C1 segment of cervical spinal cord (tissue), 14 donors: ENCODE measurements at places on chromosomes 1 and 21.

DNA sequence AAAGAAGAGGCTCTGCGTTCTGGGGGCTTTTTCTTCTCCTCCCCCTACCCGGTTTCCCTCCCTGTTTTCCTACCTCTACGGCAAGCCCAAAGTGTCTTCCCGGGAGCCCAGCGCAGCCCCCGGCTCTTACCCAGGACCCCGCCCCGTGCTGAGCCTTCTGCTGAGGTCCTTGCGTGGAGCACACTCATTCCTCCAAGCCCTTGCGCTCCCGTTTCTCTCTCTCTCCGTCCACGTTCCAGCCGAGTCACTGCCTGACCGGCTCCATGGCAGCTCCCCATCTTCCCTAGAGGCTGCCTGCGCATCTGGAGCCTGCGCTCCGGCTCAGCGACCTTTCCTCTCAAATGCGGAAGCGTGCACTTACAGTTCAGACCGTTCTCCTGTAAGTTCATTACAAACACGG, 24.9 kb upstream of the PDXK start:
- no peak for DNase-seq

- no peak for DNase-seq
Measured at GRCh38 chr1:171090604-171091003, at the start of gene FMO3. TSS of gene FMO3 (plus strand) at chr1:171090905. CDS start at chr1:171092659, 1,754 bp downstream.

- no peak for DNase-seq
Measured at GRCh38 chr1:215523128-215523861, 43.8 kb upstream of the KCTD3 start.

DNA sequence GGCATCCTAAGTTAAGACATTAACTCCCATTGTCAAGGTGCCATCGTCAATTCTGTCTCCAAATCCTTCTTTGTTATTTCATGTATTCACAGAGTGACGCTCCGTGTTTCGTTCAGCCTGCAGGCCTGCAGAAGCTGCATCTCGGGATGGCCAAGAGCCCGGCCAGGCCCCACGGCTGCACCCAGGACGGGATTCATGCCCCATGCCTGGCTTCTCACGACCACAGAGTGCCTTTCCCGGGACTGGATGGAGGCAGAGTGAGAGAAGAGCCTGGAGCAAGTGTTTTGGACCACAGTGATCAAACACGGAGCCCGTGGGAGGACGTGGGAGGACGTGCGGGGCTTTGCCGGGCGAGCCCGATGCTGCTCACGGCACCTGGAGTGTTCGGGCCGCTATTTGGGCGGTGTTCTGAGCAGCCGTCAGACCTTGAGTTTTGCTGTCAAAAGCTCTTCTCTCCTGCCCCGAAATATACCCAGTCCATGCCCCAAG, 56.8 kb downstream of the COL6A1 start:
- no peak for DNase-seq

- DNase-seq: no peak
Measured at GRCh38 chr21:31609081-31609480, 50.4 kb upstream of the SOD1 start.

DNA sequence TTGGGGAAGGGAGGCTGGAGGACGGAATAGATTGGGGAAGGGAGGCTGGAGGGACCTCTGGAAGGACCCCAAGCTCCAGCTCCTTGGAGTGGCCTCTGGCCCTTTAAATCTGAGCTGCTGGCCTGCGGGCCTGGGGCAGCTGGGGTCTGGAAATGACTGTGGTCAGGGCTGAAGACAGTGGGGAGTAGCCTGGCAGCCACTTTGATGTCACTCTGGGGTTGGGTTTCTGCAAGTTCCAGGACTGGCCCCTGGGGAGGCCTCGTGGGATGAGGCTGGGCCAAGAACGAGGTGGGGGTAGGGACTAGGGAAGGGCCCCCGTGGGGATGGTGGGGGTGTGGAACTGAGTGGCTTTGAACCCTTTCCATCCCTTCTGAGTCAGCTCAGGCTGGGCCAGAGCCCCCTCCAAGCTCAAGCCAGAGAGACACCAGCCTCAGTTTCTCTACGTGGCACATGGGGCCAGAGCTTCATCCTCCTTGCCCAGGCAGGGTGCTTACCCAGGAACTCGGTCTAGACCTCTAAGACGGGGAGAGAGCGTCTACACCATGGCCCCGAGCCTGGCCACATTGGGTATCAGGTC, 59.7 kb downstream of the ALPL start:
- no peak for DNase-seq

DNA sequence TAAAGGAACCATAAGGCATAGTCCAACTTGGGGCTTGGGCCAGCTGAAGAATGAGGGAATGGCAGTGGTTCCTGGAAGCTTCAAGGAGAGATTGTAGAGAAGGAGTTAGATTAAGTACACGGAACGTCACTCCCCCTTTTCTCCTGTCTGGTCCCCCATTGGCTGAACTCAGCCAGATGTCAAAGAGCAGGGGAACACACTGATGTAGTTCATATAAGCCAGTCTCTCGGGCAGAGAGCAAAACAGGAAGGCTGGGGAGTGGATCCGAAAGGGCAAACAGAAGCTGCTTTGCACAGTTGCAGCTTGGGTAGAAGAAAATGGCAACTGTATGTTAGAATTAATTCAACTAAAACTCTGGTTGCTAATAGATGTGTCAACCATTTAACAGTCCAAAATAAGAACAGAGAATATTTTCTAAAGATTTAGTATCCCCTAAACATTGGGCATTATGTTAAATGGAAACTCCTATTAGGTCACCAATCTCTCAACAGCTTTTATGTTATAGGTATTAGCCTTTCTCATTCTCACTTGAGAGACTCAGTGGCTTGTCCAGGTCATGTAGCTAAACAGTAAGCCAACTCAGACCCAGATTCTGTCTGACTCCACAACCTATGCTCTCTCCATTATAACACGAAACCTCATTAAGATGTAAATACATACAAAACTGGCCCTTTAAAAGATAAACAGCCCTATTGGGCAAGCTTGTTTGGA, 600.7 kb upstream of the USP24 start:
- DNase-seq: no peak
